ENCODE measurements at places on chromosomes 13 and 19.

- DNase-seq = no peak
These were observed 199.7 kb downstream of the TSHZ3 start for GRCh38 chr19:31149441-31149941.

GRCh38 chr13:102003848-102004570 lies 397.8 kb downstream of the FGF14 start:
- DNase-seq = no peak

- DNase-seq = no peak
These were observed 50.7 kb upstream of the GPR183 start for GRCh38 chr13:99357941-99358340.

- DNase-seq = no peak
These were observed 4.7 kb downstream of the ZNF230 start for GRCh38 chr19:44007473-44007872.
